LNCaP clone FGC (cell line): ENCODE measurements at places on chromosomes 12 and 14.

DNA sequence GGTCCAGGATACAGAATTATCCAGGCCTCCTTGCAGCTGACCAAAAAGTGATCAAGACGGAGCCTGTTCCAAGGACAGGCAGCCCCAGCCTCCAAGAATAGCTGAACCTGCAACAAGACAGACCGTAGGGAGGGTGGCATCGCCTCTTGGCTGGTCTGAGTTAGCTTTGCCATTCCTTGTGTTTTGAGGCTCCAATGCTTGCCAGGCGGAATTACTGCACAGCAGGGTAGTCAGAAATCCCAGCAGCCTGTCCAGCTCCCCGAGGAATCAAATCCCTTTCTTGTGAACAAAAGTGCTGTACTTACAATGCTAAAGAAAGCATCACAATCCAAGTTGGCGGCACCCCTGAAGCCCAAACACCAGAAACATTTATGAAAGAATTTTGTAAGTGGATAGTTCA lies 246.9 kb downstream of the TMEM132C start:
- DNase-seq, result no peak

GRCh38 chr12:18827913-18828312 lies 90.0 kb downstream of the CAPZA3 start:
- no peak for DNase-seq

GRCh38 chr12:120211243-120211903 lies 10.5 kb upstream of the RPLP0 start:
- no peak for DNase-seq

- no peak for DNase-seq
Observed at GRCh38 chr12:65259501-65259900, 19.0 kb upstream of the MSRB3 start.

DNA sequence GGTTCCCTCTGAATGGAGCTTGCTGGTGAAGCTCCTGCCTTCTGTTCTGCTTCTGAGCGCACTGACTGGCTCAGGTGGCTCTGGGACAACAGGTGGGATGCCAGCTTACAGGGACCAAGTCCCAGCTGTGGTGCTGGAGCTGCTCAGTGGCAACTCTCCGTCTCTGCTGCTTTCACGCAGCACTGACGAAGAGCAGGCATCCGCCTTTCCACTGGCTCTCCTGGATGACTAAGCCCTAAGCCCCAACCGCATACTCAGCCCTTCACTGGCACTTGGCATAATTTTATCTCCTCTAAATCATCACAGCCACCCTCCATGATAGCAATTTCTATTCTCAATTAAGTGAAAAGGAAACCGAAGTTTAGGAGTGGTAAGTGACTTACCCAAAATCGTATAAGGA lies 3.7 kb upstream of the RTL1 start:
- DNase-seq, result no peak
